ENCODE measurements at places on chromosomes 1 and 21.

DNA sequence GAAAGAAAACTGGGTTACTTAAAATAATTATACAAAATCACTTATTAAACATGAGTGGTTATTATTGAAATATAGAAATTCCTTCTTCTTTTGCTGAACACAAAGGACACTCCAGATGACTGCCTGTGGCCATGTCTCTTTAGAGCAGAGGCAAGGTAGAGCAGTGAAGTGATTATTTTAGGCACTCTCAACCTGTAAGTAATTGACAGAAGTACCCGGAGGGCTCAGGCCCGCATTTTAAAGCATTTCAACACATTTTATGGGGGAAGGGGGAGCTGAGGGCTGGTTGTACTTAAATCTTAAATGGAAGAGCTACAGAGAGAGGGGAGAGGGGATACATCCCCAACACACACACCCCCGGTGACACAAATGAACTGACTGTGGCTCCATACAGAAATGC, 10.2 kb downstream of the OSCP1 start:
- DNase-seq = no peak

DNA sequence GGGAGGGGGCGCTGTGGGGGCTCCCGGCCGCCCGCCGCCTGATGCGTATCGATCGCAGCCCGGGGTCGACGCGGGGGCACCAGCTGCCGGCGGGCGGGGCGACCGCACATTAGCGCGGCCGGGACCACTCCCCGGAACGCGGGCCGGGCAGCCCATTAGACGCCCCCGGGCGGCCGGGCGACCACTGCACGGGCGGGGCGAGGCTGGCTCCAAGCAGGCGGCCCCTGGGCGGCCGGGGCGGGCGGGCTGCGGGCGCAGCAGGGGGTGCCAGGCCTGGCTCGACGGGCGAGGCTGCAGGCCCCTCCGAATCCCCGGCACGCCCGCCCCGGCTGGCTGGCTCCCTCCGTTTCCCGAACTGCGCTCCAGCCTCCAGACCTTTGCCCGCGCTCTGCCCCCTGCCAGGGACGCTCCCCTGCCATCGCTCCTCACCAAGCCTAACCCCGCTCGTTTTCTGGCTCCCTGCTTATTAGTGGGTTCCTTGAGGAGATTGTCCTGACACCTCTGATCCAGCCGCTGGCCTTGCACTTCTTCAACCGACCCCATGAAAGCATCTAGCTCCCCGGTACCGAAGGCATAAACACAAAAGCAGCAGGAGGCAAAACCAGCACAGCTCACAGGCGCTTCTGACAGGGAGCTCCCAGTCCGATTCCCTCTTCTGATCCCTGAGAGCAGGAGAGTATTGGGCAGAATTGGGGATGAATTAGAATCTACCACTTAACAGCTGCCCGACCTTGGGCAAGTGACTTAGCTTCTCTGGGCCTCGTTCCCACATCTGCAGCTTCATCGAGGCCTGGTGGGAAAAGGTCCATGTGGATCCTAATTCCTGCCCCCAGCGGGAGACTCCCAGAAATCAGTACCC, 92.6 kb upstream of the CASZ1 start:
- DNase-seq = no peak

DNA sequence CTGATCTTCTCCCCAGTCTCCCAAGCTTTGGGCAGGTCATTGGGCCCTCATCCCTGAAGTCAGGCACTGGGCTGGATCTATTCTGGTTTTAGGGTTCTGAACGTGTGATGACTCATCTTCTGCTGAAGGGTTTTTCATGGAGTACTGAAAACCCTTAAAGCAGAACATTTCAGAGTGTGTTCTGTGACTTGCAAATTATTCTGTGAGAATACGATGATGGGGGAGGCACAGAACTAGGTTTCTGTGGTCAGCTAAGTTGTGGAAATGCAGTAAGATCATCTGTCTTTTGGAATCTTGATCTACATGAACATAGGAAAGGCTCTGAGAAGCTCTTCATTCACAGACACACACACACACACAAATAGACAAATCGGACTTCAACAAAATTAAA, 46.2 kb downstream of the NAV1 start:
- no peak for DNase-seq

- no peak for DNase-seq
Observed at GRCh38 chr1:160419150-160419837, 18.9 kb downstream of the VANGL2 start.

DNA sequence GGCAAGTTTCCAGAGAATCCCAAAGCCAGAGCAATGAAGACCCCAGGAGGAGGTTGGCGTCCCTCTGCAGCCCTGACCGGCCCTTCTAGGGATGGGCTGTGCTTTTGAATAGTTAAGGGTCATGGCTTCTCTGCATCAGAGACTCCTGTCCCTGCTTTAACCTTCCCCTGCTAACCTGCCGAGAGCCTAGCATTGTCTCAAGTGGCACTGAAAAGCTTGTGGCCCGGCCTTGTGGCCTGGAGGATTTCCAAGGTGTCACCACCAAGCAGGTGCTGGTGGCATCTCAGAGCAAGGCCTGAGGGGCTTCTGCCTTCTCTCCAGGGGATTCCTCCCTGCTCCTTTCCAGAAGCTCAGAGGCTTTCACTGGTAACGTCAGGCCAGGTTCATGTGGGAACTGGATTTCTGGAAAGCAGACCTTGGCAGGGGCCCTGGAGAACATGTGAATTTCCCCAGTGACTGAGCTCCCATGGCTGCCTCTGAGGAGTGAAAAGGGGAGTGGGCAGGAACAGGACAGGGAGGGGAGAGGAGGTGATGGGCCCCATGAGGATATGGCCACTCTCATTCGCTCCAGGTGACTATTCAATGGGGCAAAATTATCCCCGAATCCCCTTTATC, 409.9 kb downstream of the PTPRU start:
- no peak for DNase-seq

DNA sequence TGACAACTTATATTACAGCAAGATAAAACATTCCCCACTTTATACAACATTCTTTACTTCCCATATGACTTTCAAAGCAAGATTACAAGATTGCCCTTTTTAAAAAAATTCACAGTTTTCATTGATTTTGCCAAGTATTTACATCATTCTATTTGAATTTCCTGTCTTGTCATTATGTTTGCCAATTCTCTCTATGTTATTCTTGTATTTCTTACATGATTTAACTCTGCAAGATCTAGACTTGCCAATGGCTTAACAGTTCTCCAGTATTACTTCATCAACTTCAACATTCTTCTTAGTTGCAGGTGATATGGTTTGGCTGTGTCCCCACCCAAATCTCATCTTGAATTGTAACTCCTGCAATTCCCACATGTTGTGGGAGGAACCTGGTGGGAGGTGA, 31.6 kb downstream of the FMO4 start:
- DNase-seq = no peak
